NCI-H1930 (cell line): ENCODE measurements at places on chromosomes 5 and 9.

- no peak for DNase-seq
These were observed 23.9 kb downstream of the CNTRL start for GRCh38 chr9:121098567-121099198.

GRCh38 chr9:130663258-130663976 lies 977 bp upstream of the PRDM12 start:
- no peak for DNase-seq

DNA sequence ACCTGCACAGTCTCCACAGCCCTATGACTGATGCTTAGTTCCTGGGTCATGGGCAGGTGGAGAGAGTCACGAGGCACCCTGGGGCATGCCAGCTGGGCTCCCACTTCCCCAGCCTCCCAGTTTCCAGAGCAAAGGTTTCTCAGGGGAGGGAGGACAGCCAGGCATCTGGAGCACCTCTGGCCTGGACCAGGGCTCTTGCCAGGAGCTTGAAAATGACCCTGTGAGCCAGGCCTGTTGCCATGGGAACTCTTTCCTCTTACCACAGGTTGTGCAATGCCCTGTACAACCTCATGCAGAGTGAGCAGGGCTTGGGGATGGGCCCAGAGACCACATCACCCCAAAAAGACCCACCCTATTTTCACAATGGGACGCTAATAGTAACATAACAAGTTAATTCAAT lies 113.1 kb downstream of the PSD2 start:
- DNase-seq: no peak

DNA sequence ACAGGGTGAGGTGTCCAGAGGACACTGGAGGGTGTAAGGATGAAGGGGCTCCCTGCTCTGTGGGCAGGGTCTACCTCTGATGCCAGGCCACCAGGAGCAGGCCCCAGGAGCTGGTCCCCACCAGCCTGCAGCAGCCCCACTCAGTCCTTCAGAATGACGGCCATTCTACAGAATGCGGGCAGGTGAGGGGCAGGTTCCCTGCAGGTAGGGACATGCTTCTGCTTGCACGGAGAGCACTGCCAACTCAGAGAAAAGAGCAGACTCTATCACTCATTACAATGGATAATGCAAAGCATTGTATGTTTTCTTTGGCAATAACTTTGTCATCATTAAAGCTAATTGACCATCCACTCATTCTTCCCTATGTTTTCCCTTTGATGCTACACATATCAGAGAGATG lies 39.0 kb downstream of the DDX31 start:
- DNase-seq: no peak

GRCh38 chr5:133034064-133034463 lies 7.7 kb upstream of the ZCCHC10 start:
- no peak for DNase-seq

- no peak for DNase-seq
These were observed 30.5 kb upstream of the DAB2IP start for GRCh38 chr9:121620777-121621449.

DNA sequence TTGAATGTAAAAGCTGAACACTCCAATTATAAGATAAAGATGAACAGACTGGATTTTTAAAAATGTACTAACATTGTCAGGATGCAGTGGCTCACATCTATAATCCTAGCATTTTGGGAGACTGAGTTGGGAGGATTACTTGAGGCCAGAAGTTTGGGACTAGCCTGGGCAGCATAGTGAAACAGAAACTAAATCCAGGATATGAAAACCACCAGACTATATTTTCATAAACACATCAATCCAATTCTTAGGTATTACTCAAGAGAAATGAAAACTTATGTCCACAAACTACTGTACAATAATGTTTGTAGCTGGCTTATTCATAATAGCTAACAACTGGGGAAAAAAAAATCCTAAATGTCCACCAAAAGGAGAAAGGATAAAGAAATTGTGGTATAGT lies 26.8 kb upstream of the NAA35 start:
- DNase-seq: no peak

DNA sequence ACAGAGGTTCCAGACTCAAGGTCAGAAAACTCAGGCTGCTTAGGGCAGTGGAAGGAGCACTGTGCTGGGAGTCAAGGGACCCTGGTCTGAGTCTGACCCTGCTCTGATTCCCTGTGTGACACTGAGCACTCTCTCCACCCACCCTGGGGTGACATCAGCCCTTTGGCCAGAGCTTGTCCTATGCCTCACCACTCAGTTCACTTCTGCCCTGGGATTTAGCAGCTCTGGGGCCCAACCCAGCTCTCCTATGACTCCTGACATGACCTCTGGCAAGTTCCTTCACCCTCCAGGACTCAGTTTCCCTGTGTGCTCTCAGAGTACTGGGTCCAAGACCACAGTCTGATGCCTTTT lies 63.9 kb downstream of the FAM114A2 start:
- DNase-seq: no peak

DNA sequence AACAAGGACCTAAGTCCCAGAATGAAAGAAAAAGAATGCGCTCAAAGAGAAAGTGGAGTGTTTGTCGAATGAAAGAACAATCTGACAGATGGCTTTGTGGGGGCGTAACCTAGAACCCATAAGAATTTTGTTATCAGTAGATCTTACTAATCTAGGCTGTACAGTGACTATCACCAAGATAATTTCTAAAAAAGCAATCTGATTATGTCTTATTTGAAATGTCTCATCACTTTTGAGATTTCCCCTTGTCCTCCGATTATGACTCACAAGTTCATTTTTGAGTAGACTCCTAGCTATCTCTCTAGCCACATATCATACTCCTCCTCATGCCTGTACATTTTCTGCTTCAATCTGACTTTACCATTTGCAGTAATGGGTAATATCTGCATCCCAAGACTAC lies 135.6 kb upstream of the SMARCA2 start:
- DNase-seq: no peak

- DNase-seq: no peak
These were observed 17.9 kb downstream of the SRFBP1 start for GRCh38 chr5:121979691-121980090.

GRCh38 chr5:87278590-87279100 lies 11.0 kb downstream of the RASA1 start:
- no peak for DNase-seq

GRCh38 chr9:107070586-107070985 lies 207.6 kb downstream of the ZNF462 start:
- no peak for DNase-seq

DNA sequence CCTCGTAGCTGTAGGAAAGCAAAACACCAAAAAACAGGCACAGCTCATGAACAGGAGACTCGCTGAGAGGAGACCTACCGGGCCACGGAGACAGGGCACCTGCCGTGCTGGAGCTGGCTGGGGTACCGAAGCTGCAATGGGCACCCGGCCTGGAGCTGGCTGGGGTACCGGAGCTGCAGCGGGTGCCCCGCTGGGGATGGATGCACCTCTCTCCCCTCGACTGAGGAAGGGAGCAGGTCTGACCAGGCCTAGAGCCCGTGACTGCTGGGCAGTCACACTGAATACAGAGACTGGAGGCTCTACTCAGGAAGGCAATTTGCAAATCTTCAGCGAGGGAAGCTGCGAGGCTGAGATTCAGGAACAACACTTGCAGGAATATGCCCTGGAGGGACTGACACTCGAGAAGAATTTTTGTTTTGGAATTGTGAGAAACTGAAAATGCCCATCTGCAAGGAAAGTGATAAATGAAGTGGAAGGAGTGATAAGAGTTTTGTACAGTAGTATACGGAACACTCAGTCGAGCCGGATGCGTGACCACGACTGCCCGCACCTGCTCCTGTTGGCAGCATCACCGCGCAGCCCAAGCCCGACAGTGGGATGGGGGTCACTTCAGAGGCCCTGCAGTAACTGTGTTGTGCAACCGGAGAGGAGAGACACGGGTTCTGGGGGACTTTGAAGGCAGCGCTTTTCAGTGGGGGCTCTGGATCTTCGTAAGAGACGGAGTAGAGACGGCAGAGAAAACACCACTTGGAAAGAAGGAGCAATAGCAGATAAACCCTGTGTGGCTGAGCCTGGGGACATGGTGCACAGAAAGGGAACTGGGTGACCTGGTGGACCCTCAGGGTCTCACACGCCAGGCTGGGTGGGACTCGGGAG lies 27.9 kb upstream of the LPCAT1 start:
- no peak for DNase-seq

- no peak for DNase-seq
These were observed 46.2 kb upstream of the ANKRD55 start for GRCh38 chr5:56279291-56279690.

DNA sequence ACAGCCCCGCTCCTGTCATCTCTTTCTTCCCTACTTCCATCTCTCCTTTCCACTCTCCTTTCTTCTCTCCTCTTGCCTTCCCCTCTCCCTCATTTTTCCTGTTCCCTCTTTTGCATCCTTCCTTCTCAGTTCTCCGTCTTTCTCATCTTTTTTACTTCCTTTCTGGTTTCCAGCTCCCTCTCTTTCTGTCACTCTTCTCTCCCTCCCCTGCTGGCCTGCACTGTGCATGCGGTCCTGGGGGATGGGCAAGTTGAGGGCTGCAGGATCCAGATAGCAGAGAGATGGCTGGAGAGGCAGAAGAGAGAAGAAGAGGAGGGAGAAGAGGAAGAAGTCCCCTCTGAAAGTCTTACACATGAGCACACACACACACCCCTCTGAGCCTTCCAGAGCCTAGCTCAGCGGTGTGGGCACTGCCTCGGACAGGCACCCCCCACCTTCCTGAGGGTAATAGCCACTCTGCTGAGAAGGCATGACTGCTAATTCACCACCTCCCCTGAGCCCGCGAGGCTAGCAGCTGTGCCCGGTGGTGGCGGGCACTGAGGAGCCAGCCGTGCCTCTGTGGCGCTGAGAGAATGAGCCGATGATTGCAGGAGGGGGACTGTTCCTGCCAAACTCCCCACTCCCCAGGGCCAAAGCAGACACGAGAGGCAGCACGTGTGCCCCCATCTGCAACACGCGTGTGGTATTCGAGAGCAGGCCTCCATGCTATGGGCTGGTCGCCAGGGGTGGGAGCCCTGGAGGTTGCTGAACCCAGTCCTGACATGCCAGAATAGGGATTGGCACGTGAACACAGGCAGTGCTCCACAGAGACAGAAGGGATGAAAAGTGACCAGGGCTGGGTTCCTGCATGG lies 3.7 kb upstream of the CAMK2A start:
- DNase-seq: no peak

DNA sequence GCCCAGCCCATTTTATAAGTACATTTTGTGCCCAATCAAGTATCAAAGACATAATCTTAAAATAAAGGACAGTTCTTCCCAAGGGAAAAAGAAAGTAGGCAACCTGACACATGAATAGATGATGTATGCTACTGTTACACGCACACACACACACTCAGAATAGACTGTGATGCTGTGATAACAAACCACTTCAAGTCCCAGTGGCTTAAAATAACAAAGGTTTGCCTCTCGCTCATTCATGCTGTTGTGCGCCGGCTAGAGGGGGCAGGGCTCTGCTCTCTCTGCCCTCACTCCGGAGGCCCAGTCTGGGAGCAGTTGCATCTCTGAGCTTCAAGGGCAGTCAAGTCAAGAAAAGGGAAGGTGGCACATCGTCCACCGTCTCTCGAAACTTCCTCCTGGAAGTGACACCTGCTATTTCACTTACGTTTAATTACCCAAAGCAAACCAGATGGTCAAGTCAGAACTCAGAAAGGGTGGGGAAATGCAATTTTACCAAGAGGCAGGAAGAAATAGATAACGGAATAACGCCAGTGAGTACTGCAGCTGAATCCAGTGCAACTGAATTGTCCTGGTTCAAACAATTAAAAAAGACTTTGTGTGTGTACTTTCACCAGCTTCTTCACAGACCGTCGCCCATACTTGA lies 43.3 kb downstream of the ANKRD33B start:
- DNase-seq: no peak

DNA sequence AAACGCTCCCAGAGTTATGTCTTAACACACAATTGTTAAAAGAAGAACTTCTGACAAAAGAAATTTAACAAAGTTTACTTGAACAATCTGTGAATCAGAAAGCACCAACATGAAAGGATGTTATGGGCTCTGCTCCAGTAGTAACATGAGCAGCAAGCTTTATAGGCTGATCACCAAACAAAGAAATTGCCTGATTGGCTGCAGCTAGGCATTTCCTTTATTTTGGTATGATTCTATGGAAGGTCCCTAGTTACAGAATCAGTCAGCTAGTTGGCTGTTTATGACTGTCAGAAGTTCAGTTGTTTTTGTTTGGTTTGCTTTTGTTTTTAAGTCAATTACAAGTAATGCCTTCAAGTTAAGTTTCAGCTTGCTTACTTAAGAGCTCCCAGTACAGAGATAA lies 102.4 kb upstream of the SMC2 start:
- no peak for DNase-seq

DNA sequence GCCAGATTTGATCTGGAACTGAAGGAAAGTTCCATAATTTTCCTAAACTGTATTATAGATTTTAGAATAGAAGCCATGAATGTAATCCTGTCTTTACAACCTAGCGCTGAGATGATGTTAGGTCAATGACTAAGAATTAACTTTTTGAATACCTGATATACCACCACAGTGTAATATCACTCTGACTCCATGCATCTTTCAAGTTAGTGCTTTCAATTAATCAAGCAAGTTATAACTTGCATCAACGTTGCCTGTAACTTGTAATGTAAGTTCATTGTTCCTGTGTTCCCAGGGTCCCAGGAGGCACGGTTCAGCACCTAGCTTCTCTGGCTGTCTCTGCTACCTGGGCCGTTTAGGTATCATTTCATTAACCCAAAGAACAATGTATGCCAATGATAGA lies 139.3 kb downstream of the CSNK1G3 start:
- no peak for DNase-seq

DNA sequence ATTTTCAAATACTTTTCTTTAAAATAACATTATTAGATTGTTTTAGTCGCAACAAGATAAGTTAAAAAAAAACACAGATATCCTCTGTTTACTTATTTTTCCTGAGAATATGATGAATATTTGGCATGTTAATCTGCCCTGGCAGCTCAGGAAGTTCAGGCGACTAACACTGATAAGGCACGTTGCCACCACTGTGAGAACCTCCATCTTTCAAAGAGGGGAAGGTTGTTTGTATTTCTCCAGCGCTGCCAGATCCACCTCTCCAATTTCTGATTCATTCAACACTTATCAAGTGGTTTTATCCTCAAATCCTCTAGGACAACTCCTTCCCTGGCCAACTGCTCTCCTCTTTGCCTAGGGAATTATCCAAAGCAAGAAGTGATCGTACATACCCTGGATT lies 21.8 kb downstream of the CTNNAL1 start:
- no peak for DNase-seq

DNA sequence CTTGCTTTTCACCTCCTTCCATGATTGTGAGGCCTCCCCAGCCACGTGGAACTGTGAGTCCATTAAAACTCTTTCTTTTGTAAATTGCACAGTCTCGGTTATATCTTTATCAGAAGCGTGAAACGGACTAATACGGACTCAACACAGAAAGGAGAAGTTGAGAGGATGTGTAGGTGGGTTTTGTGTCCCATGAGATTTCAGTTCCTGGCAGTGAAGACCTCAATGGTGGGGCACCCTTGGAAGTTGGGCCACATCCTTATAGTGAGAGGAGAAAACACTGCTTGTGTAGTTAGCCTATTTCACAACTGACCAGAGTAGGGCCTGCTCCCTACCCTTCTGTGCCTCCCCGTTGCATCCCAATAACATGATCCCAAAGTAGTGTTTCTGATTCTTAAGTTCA lies 98.9 kb upstream of the TNC start:
- no peak for DNase-seq
